ENCODE measurements at places on chromosomes 2 and 18.

GRCh38 chr2:69309351-69310110 lies 77.5 kb downstream of the GFPT1 start:
- DNase-seq = peak; percentile 28

- no peak for DNase-seq
Measured at GRCh38 chr2:38712871-38713270, 38.3 kb downstream of the SRSF7 start.

DNA sequence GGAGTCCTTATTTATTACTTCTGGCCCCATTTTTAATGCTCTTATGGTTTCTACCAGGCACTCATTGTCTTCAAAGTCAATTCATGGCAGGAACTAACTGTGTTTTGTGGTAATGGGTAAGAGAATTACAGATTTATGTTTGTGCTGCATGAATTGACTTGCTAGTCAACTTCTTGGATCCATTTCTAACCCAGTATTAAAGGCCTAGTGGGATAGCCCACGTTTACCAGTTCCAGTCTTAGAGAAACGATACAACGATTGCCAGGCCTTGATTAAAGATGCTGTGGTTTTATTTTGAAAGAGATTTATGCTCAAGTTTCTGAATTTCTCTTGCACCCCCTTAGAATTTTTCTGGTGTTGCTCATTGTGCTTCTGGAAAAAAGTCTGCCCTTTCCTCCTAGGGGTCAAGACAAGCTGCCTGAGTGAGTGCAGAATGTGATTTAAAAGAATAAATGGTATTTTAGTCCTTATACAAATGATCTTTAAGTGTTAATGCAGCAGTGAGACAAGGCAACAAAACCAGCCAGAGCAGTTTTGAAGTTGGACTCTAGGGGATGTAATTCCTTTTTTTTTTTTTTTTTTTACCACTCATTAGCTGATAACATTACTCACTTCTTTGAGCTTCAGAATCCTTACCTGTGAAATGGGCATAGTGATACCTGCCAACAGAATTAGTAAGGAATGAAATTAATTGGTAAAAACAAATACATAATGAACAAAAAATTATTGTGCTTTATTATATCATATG lies 101.5 kb downstream of the ARHGAP15 start:
- DNase-seq = no peak

- no peak for DNase-seq
Measured at GRCh38 chr2:21067125-21067524, 23.3 kb upstream of the APOB start.

DNA sequence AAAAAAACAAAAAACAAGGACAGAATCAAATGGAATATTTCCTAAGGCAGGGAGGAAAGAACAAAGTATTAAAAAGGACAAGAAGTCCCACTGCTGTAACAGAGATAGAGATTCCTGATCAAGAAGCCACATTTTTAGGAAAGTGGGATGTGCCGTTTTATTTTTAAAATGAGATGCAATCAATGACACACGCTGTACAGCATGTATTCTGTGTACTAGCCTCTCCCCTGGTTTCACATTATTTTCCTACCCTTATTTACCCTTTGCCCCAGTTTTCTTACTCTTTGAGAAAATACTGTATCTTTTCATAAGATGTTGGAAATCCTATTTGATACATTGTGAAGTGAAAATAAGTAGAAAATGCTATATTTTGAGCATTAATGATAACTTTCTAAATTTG lies 45.8 kb downstream of the E2F6 start:
- DNase-seq = no peak

DNA sequence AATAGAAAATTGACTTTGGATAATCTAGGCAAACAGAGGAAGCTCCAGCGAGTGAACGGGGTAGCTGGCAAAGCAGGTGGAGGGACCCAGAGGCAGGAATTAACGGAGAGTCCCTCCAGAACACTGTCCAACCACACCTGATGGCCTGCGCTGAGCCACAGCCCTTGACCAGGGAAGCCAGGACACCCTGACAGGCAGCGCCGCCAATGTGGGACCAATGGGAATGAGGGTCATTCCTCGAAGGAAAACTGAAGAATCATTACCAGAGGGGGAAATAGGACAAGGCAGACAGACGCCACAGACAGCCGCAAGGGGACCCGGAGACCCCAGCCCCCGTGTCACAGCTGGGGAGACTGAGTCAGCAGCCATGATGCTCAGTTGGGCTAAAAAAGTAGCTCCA lies 40.8 kb downstream of the HDAC4 start:
- DNase-seq = no peak

DNA sequence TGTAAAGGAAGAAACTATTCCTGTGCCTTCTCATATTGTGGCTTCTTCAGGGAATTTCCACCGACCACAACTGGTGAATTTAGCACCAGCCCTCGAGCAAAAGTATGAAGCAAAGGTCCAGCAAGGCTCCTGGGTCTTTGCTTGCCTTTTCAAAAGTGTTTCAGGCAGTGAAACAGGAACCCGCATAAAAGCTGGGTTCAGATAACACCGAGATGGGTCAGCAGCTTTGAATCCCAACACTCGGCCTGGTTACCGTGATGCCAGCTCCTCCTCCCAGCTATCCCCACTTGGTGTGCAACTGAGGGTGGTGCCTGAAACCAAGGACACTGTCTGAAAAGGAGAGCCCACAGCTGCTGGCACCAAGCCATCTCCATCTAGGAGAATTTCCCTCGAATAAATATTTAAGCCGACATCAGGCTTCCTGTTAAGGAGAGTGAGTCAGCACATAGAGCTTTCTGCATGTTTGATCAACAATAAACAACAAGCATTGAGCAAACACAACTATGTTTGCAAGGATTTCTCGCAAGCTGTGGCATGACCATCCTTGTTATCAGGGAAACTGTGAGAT lies 69.5 kb downstream of the ANTXR1 start:
- DNase-seq = peak; percentile 89

GRCh38 chr2:171882089-171882769 lies 11.8 kb downstream of the SLC25A12 start:
- no peak for DNase-seq

- DNase-seq = no peak
Measured at GRCh38 chr2:154700136-154700535, 1.6 kb downstream of the KCNJ3 start.
